ENCODE measurements at places on chromosomes 4 and X. TPM values are rescaled to one million over a fixed set of nuclear protein-coding genes. Genes with fewer than 3 reads are reported as not detected.

DNA sequence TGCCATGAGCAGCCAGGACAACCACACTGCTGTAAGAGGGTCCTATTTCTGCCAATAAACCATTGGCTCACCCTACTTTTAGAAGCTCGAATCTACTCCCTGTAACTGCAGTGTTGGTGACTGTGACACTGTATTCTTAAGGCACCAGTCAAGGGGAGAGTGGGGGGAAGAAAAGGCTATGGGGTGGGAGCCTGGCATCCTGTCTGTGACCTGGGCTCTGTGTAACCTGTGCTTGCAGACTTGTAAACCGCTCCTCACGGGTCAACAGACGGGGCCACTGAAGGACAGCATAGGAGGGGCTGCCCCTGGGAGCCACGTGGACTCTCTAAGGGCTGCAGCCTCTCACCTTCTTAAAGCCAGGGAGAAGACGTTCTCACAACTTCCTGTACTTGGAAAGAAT is 42.2 kb upstream of the ENPP6 start:
- H3K4me1 ChIP-seq: peaks cover 10% of the 10 kb centered on the region
- H3K27ac ChIP-seq: no peak overlapping the region
- no peaks in the 10 kb centered on the region for H3K36me3 ChIP-seq
- DNase-seq: peak; percentile 17
- no peaks in the 10 kb centered on the region for H3K27me3 ChIP-seq
- H3K4me3 ChIP-seq: no peak overlapping the region

- no peaks in the 10 kb centered on the region for H3K36me3 ChIP-seq
- H3K27ac ChIP-seq: no peak overlapping the region
- no peak for DNase-seq
- no peak overlapping the region for H3K4me3 ChIP-seq
- H3K27me3 ChIP-seq: peaks cover 3% of the 10 kb centered on the region
Measured at GRCh38 chr4:151652841-151653547, 107.8 kb downstream of the GATB start.

DNA sequence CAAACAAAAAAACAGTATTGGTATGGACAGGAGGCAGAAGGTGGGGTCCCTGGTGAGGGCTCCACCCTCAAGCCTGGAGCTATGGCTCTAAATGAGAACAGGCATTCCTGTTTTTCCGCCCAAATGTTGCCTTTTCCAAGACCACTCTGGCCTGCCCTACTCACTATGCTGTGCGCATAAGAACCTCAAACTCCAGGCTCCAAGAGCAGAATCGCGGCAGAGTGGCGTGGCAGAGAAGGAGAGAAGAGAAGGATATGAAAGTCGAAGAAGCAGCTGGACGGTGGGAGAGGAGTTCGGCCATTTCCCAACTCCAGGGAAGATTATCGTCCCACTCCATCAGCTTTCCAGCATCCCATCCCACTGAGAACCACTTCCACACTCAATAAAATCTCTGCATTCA is 207.8 kb downstream of the FAT4 start:
- H3K4me3 ChIP-seq: no peak overlapping the region
- no peaks in the 10 kb centered on the region for H3K36me3 ChIP-seq
- no peak for DNase-seq
- no peaks in the 10 kb centered on the region for H3K27me3 ChIP-seq
- H3K4me1 ChIP-seq: no peaks in the 10 kb centered on the region
- H3K27ac ChIP-seq: no peak overlapping the region

- H3K4me1 ChIP-seq: peaks cover 23% of the 10 kb centered on the region
- H3K36me3 ChIP-seq: no peaks in the 10 kb centered on the region
- H3K27me3 ChIP-seq: peaks cover 25% of the 10 kb centered on the region
- H3K27ac ChIP-seq: no peak overlapping the region
- no peak overlapping the region for H3K4me3 ChIP-seq
Measured at GRCh38 chr4:140255467-140255866, 101.5 kb upstream of the MAML3 start.

Gene SLC7A11
- total RNA-seq: 1.2 TPM

DNA sequence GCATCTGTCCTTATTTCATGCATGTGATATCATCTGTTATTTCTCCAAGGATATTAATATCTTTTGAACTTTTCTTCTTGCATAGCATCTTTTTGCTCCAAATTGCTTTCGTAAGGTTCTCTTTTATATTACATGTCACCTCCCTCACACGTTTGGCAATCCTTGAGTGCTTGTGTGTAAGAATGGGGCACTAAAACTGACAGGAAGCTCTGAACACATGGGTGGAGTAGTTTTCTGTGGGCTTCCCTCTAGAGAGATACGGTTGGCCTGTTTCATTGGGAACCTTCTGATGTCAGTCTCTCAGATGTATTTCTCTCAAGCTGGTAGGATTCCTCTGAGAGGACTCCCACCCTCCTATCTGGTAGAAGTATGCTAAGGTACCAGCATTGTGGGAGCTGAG is 223.0 kb downstream of the MID1 start:
- H3K27ac ChIP-seq: no peak overlapping the region
- no peaks in the 10 kb centered on the region for H3K27me3 ChIP-seq
- no peak for DNase-seq
- H3K36me3 ChIP-seq: no peaks in the 10 kb centered on the region
- H3K4me1 ChIP-seq: no peaks in the 10 kb centered on the region

DNA sequence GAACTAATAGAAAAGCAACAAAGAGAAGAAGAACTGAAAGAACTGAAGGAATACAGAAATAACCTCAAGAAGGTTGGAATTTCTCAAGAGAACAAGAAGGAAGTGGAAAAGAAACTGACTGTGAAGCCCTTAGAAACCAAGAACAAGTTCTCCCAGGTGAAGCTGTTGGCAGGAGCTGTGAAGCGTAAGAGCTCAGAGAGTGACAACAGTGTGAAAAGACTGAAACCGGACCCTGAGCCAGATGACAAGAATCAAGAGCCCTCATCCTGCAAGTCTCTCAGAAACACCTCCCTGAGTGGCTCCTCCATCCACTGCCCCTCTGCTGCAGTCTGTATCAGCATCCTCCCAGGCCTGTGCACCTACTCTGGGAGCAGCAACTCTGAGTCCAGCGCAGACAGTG is 8.4 kb upstream of the FHDC1 start:
- DNase-seq: no peak
- peaks cover 22% of the 10 kb centered on the region for H3K27me3 ChIP-seq
- H3K4me1 ChIP-seq: peaks cover 9% of the 10 kb centered on the region
- H3K27ac ChIP-seq: no peak overlapping the region

Gene MBNL3
- 30.0 TPM for total RNA-seq

DNA sequence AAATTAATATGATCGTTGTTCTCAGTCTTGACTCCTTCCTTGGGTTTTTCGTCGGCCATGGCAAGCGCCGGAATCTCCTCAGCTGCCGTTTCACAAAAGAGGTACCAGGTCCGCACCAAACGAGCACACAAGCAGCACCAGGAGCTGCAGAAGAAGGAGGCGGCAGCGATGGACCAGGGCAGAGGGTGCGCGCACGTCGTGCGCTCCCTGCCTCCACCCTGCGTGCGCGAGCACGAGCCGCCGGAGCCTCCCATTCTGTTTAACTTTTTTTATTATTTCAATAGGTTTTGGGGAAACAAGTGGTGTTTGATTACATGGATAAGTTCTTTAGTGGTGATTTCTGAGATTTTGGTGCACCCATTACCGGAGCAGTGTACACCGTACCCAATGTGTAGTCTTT is 158.2 kb downstream of the PLS3 start:
- no peak for DNase-seq
- no peak overlapping the region for H3K27ac ChIP-seq
- no peaks in the 10 kb centered on the region for H3K27me3 ChIP-seq
- no peaks in the 10 kb centered on the region for H3K36me3 ChIP-seq
